Activated naive CD4-positive, alpha-beta T cell treated with anti-CD3 and anti-CD28 coated beads, Interleukin-2, amount 50 U/mL, for 72 hours (primary cell): ENCODE measurements at places on chromosomes 2 and 18.

DNA sequence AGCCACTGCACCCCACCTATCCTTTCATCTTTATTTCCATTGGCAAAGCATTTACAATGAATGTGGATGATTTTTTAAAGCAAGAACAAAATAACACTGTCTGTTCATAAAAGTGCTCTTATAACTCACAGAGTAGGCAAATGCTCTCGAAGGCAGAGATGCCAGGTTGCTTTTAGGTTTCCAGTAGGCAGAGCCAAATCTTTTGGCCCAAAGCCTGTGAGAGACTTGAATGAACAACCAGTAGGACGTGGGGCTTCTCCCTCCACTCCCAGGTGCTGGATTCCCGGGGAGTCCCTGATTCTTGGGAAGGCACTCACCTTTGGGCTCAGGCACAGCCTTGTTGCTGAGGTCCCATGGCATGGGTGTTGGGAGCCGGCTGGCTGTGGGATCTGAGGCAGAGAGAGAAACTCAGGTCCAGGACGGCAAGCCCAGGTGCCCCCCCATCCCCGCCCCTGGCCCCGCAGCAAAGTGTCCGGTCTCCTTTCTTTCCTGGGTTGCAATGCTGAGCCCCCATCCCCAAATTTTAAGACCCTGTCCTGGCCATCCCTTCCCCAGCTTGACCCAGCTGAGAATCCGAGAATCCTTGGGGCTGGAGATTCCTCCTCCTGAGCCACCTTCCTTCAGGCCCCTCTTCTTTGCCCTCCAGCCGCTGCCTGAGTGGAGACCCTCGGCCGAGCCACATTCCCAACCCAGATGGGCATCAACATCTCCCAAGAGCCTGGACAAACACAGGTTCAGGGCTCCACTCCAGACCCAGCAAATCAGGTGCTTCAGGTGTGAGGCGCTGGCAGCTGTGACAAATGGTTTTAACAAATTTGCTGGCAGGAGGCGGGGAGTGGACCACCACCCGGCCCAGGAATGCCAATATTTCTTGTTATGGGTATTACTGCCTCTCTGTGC, 5.8 kb downstream of the NEURL3 start:
- DNase-seq, result no peak

- DNase-seq, result no peak
These were observed 512.4 kb upstream of the ID2 start for GRCh38 chr2:8169443-8169842.

GRCh38 chr18:48575301-48575657, 36.4 kb downstream of the CTIF start:
- no peak for DNase-seq

- DNase-seq, result no peak
These were observed 61.9 kb downstream of the ZNF516 start for GRCh38 chr18:76432970-76433767.

- DNase-seq, result no peak
These were observed 106.7 kb downstream of the GBX2 start for GRCh38 chr2:236061497-236061896.

GRCh38 chr2:25590921-25591505, 82.4 kb downstream of the DTNB start:
- no peak for DNase-seq

- no peak for DNase-seq
These were observed 215.3 kb upstream of the CDH19 start for GRCh38 chr18:66819235-66819634.

DNA sequence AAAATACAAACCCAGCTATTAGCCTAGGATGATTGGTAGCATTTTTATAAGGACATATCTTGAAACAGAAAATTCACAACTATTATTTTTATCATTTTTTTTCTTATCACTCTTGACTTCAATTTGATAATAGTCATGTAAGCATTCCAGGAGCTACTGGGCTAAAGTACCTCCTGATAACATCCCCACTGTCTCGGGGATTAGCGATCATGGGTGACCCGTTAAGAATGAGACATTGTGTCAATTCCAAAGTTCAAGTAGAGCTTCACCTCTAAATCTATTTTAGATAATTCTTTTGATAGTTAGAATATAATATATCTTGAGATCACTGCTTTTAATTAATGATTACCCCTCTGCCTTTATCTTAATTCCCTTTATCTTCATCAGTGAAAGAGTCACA, 1204.5 kb upstream of the CHAC2 start:
- DNase-seq, result no peak
